Thoracic aorta (tissue), 2 donors: ENCODE measurements at places on chromosomes 13 and 19.

DNA sequence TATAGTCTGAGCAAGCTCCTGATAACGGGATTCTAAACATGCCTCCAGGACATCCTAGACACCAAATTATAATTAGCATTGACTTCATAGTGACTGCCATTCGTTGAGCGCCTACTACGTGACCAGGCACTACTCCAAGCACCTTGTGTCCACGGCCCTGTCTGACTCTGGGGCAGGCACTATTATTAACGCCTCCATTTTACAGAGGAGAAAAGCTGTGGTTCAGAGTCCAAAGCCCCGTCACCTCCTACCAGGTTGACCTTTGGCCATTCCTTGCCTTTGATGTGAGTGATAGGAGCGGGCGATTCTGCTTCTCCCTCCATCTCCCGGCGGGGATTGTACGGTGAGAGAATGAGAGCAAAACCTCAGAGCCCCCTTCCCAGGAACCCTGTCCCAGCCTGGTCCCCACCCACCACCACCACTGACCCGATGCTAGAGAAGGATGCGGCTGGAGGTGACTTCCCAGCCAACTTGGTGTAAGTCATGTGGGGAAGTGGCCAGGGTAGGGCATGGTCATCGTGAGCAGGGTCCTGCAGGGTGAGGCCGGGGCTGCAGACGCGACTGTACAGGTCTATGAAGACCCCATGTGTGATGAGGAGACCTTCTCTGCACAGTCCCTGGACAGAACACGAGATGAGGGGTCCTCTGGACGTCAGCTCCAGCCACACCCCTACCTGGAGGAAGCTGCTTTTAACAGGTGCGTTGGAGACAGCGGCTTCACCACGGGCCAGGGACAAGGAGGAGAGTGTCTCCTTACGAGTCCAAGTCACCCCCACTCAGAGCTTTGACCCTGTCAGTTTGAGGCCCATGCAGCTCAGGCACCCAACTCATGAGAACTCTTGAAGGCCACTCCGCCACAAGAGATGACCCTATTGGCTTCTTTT, at the start of gene IGSF23:
TSS of gene IGSF23 (plus strand) at position 269 of the 884 bp plus-strand sequence. CDS start at position 352, 83 bp downstream.
- DNase-seq = no peak

- DNase-seq = no peak
Measured at GRCh38 chr13:70703755-70704154, 595.5 kb upstream of the KLHL1 start.

GRCh38 chr13:95524264-95524901, 28.1 kb upstream of the CLDN10 start:
- DNase-seq = no peak

DNA sequence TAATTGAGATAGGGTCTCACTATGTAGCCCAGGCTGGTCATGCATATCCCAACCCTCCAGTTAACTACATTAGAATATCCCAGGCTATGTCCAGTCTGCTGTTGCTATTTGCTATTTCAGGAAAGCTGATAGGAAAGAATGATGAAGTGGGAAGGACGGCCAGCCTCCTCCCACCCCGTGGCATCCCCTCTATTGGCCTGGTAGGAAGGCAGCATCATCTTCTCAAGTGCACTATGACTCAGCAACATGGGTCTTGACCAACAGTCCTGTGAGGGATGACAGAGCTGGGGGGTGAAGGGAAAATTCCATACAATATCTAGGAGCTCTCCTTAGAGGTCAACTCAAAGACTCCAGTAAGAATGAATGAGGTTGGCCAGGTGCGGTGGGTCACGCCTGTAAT, 48.0 kb upstream of the ABCC4 start:
- no peak for DNase-seq

DNA sequence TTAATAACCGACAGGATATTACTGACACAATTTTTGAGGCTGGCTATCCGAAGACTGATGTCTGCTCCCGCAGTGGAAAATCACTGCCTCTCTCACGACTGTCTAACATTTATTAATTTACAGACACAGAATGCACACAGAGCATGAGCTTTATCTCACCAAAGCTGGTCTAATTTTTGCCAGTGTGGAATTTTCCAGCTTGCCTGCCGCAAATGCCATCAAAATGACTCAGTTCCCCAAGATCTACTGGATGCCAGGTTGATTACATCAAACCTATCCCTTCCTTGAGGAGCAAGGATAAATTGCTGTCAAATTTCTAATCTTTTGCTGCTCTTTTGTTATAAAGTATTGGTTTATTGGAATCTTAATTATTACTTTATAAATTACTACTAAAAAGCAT, 1775.1 kb upstream of the PCDH20 start:
- DNase-seq = no peak

GRCh38 chr13:33554919-33555791, 262.8 kb upstream of the RFC3 start:
- DNase-seq = no peak

DNA sequence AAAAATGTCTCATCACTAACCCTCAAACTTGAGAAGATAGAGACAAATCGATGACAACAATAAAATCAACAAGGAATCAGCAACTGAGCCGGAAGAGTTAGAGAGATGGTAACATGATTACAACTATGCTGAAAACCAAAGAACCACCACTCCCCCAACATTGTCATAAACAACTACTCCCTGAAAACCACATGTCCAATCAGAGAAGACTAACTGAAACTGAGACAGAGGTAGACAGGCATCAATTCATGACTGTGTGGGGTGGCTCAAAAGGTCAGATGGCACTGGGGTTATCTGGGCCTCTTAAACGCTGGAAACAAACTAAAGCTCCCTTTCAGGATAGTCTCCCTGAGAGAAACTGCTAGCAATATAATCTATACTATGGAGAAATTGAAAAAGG, 488.8 kb downstream of the KCTD12 start:
- DNase-seq = no peak
